ENCODE measurements at places on chromosomes 11 and 22.

DNA sequence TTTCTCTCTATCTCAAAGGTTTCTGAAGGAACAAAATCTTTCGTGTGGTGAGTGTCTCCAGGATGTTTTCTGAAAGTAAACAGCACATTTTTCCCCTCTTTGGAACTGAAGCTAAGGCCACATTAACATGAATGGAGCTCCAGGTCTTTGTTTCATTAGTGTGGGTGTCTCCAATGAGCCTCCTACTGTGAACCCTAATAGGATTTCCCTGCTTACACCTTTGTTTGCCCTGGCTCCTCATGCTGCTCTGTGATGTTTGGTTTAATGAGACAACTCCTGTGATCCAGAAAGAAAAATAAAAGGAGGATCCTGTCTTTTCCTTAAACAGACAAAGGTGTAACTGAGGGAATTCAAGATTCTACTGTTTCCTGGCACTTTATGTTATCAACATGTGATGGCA, 76.9 kb upstream of the SLC6A5 start:
- no peaks in the 10 kb centered on the region for H3K27me3 ChIP-seq
- no peaks in the 10 kb centered on the region for H3K4me1 ChIP-seq
- no peak overlapping the region for H3K4me3 ChIP-seq
- no peak for DNase-seq
- no peaks in the 10 kb centered on the region for H3K36me3 ChIP-seq

DNA sequence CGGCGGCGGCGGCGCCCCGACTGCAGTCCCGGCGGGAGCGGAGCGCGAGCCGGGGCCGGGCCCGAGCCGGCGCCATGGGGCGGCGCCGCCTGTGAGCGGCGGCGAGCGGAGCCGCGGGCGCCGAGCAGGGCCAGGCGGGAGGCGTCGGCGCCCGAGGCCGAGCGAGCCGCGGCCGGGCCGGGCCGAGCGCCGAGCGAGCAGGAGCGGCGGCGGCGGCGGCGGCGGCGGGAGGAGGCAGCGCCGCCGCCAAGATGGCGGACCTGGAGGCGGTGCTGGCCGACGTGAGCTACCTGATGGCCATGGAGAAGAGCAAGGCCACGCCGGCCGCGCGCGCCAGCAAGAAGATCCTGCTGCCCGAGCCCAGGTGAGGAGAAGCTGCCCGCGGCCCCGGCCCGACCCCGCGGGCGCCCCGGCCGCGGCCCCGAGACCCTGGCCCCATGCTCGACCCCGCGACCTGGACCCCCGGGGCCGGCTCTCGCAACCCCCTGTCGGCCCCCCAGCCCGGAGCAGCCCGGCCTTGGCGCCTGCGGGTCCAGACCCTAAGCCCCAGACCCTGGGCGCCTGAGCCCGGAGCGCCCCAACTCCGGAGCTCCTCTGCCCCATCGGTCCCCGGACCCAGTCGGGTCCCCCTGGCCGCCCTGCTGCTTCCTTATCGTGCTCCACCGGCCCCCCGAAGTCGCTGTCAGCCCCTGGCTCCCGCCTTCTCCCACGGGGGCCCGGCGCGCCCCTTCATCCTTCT, at the start of gene GRK2:
TSS of gene GRK2 (plus strand) at position 25 of the 739 bp plus-strand sequence. CDS start at position 252, 227 bp downstream.
- H3K4me3 ChIP-seq: peak within 1 kb of the TSS; percentile 74
- peaks cover 36% of the 10 kb centered on the region for H3K4me1 ChIP-seq
- H3K36me3 ChIP-seq: peaks cover 9% of the 10 kb centered on the region
- DNase-seq: peak; percentile 39
- H3K27me3 ChIP-seq: no peaks in the 10 kb centered on the region

- no peak overlapping the region for H3K27ac ChIP-seq
- H3K4me3 ChIP-seq: no peak overlapping the region
- no peaks in the 10 kb centered on the region for H3K27me3 ChIP-seq
Observed at GRCh38 chr11:2328656-2329354, 27.0 kb downstream of the TSPAN32 start.

DNA sequence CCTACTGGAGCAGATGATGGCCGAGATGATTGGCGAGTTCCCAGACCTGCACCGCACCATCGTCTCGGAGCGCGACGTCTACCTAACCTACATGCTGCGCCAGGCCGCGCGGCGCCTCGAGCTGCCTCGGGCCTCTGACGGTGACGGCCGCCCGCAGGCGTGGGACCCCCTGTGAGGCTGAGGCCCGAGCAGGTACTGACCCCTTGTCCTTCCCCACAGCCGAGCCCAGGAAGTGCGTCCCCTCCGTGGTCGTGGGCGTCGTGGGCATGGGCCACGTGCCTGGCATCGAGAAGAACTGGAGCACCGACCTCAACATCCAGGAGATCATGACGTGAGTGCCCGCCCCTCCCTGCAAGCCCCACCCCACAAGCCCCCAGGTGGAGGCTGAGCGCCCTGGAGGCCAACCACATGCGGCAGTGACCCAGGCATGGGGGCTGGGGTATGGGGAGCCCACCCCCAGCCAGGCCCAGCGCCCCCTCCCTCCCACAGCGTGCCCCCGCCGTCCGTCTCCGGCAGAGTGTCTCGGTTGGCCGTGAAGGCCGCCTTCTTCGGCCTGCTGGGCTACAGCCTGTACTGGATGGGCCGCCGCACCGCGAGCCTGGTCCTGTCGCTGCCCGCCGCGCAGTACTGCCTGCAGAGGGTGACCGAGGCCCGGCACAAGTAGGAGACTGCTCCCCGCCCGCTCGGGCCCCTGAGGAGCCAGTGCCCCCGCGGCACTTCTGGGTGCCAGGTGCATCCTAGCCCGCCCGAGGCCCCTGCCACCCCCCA, 2.8 kb upstream of the SELENOO start:
- no peak for DNase-seq
- H3K27me3 ChIP-seq: no peaks in the 10 kb centered on the region
- peaks cover 2% of the 10 kb centered on the region for H3K4me1 ChIP-seq
- peaks cover 27% of the 10 kb centered on the region for H3K36me3 ChIP-seq

GRCh38 chr11:88521799-88522201, 184.3 kb upstream of the CTSC start:
- peaks cover 15% of the 10 kb centered on the region for H3K4me1 ChIP-seq
- no peak overlapping the region for H3K27ac ChIP-seq
- DNase-seq: no peak
- no peak overlapping the region for H3K4me3 ChIP-seq

DNA sequence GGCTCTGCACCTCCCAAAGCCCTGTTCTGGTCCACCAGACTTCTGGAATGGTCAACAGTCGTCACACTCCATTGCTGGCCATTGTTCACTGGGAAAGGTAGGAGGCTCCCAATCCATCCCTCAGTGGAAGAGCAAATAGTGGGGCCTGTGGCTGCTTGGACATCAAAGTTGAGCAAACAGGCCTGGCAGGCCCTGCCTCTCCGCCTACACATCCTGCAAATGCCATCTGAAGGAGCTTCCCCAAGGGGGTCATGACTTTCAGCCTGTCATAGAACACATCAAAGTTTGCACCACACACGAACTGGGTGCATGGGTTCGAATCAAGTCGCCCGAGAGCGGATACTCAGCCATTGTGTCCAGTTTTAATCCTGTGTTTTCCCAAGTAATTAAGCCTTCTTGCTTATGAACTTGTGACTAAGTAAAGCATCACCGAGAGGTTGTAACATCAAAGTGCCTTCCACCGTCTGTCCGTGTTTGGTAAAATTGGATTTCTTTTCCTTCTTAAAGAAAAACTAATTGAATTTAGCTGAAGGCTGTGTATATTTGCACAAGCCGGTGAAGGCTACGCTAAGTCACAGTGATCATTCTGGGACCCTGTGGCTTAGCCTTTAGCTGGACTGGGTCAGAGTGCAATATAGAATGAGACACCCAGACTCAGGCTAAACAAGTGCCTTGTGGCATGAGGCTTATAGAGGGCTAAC, 36.1 kb downstream of the CLPB start:
- no peak overlapping the region for H3K27ac ChIP-seq
- no peaks in the 10 kb centered on the region for H3K4me1 ChIP-seq
- no peak for DNase-seq
- H3K27me3 ChIP-seq: no peaks in the 10 kb centered on the region

DNA sequence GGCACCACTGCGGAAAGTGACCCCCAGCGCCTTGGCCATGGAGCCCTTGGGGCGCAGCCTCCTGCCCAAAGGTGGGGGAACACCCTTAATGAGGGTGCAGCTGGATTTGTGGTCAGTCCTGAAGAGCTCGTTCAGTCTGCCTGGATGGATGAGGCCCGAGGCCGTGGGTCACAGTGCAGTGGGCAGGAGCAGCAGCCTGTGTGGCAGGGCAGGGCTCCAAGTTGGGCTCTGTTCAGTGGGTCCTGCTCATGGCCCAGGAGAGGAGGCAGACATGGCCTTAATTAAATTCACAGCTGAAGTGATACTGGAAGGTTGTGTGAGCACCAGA, 33.3 kb downstream of the FAM83F start:
- no peaks in the 10 kb centered on the region for H3K36me3 ChIP-seq
- no peak overlapping the region for H3K4me3 ChIP-seq
- no peak overlapping the region for H3K27ac ChIP-seq
- H3K4me1 ChIP-seq: no peaks in the 10 kb centered on the region

GRCh38 chr11:96267001-96267495, 75.9 kb downstream of the MAML2 start:
- no peaks in the 10 kb centered on the region for H3K27me3 ChIP-seq
- no peak overlapping the region for H3K4me3 ChIP-seq
- H3K4me1 ChIP-seq: peaks cover 20% of the 10 kb centered on the region

GRCh38 chr22:31556627-31557203, 60.4 kb downstream of the SFI1 start:
- no peak overlapping the region for H3K27ac ChIP-seq
- H3K36me3 ChIP-seq: no peaks in the 10 kb centered on the region
- no peaks in the 10 kb centered on the region for H3K27me3 ChIP-seq
- DNase-seq: peak; percentile 57
- H3K4me1 ChIP-seq: no peaks in the 10 kb centered on the region

- H3K4me1 ChIP-seq: peaks cover 3% of the 10 kb centered on the region
- H3K36me3 ChIP-seq: peaks cover 4% of the 10 kb centered on the region
- DNase-seq: peak; percentile 78
- no peaks in the 10 kb centered on the region for H3K27me3 ChIP-seq
- H3K27ac ChIP-seq: no peak overlapping the region
Observed at GRCh38 chr11:125448136-125448535, 47.9 kb downstream of the FEZ1 start.

DNA sequence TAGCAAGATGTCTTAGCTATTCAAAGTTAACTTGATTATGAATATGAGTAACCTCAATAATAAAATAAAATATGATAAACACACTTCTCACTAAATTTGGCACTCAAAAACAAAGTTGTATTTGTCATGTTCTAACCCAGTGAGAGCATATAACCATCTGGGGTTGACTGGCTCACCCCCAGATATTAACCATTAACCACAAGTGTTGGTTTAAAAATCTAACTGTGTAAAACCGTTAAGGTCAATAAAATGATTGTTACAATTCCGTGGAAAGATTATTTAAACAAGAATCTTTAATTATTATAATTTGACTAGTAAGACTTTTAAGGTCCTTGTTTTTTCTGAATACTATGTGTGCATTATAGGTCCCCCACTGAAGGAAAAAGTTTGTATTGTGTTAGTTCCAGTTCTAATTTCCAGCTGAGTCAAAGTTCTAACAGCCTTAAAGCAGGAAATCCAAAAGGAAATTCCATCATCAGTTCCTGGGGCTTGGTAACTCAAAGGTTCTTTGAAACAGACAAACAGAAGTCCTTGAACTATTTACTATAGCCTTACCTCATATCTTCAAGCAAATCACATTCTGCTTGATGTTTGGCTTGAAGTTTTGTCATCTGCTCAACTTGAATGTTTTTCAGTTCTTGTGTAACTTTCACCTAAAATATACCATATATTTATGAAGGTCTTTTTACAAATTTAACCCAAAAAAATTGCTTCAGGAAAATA, 2.5 kb downstream of the FCHSD2 start:
- peak overlapping the region; percentile 92 for H3K4me3 ChIP-seq
- peak; percentile 37 for DNase-seq
- peaks cover 3% of the 10 kb centered on the region for H3K4me1 ChIP-seq
- peak overlapping the region; percentile 67 for H3K27ac ChIP-seq
- H3K36me3 ChIP-seq: no peaks in the 10 kb centered on the region

- no peak overlapping the region for H3K27ac ChIP-seq
- no peaks in the 10 kb centered on the region for H3K36me3 ChIP-seq
- no peak for DNase-seq
- no peak overlapping the region for H3K4me3 ChIP-seq
Observed at GRCh38 chr11:98036810-98037209, 983.9 kb upstream of the CNTN5 start.

DNA sequence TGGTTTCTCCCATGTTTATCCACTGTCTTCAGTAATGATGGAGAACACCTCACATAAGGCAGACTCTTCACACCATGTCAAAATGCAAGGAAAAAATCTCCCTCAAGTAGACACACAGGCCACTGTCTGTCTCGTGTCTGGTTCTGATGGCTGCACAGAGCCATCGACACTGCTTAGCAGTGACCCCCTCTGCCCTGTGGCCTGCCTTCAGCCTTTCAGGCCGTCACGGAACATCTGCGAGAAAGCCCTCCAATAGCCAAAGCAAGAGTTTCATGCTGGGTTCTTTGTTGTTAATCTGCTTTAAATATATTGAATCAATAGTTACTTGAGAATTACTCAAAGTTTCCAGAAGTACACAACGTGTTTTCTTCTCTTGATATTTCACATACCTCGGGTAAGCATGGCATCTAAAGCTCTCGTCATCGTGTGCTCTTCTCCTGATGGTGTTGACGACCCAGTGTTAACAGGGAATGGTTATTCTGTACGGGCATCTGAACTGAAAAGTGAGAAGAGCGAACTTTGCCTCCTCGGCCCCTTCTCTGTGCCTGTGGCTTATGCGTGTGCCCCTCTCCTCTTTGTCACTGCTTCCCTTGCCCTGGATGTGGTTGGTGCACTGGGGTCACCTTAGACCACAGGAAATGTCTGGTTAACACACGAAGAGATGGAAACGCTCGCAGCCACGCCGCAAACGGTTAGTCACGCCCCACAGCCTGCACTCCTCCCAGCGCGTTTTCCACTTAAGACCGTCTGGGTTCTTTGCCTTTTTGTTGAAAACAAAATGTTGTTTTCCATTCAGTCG, 33.4 kb upstream of the CTTN start:
- H3K4me3 ChIP-seq: no peak overlapping the region
- peaks cover 6% of the 10 kb centered on the region for H3K36me3 ChIP-seq
- DNase-seq: no peak
- H3K4me1 ChIP-seq: no peaks in the 10 kb centered on the region
- no peaks in the 10 kb centered on the region for H3K27me3 ChIP-seq

- no peaks in the 10 kb centered on the region for H3K4me1 ChIP-seq
- no peak overlapping the region for H3K4me3 ChIP-seq
Observed at GRCh38 chr11:94948070-94948617, 25.2 kb downstream of the CWC15 start.

- no peak overlapping the region for H3K27ac ChIP-seq
- no peak for DNase-seq
- no peaks in the 10 kb centered on the region for H3K36me3 ChIP-seq
- H3K4me1 ChIP-seq: no peaks in the 10 kb centered on the region
- H3K27me3 ChIP-seq: peaks cover 2% of the 10 kb centered on the region
Observed at GRCh38 chr11:61056571-61056970, 45.7 kb upstream of the CD5 start.
